ENCODE measurements at places on chromosomes 12 and 14.
A peak's percentile ranks its signal among the peaks of the same experiment; 100 is the strongest.

DNA sequence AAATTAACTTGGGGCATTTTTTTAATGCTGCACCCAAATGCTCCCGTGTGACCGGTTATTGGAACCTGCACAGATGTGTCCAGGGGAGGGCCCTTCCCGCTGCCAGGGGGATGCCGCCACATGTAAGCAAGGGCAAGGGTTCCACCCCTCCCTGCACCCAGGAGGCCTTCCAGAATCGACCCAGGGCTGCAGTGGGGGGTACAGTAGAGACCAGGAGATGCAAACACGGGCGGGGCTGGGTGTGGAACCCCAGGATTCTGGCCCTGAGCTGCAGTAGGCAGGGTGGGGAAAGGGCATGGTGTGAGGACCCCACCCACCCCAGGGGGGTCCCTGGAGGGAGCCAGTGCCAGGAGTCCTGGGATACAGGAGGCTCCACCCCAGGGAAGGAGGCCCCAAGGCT is 54.1 kb downstream of the TNFAIP2 start:
- no peaks in the 10 kb centered on the region for H3K4me1 ChIP-seq
- peaks cover 8% of the 10 kb centered on the region for H3K36me3 ChIP-seq
- H3K27ac ChIP-seq, result no peak overlapping the region
- DNase-seq, result no peak
- H3K27me3 ChIP-seq, result peaks cover 5% of the 10 kb centered on the region

DNA sequence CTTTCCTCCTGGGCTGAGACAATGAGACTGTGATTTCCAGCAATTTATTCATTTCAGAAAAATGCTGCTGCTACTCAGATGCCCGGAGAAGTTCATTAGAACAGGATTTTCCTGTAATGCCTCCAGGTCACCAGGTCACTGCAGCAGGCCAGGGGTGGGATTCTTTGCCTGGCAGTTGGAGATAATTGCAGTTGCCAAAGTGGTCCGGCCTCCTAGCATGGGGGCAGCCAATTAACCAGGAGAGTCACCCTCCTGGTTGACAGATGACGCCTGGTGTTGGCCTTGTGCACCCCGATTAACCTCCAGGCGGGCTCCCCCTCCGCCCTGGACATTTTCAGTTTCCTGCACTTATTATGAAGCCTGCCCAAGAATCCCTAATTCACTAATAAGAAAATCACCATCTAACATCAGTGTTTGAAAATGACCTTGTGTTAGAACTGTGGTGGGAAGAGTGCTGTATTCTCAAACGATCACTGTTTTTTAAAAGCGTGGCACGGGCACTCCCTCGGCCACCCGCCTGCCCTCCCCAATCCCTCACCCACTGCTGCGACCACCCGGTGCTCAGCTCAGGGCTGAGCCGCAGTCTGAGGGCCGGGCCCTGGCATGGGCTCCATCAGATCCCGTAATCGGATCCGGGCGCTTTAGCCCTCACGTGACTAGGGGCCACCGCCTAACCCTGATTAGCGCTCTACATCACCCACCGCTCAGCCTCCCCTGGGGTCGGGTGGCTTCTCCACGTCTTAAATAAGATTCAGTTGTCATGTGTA is 12.9 kb downstream of the RIMBP2 start:
- H3K4me3 ChIP-seq, result no peak overlapping the region

- H3K27me3 ChIP-seq, result no peaks in the 10 kb centered on the region
- H3K4me3 ChIP-seq, result no peak overlapping the region
- DNase-seq, result no peak
- H3K36me3 ChIP-seq, result no peaks in the 10 kb centered on the region
- peaks cover 2% of the 10 kb centered on the region for H3K4me1 ChIP-seq
Observed at GRCh38 chr14:93925374-93925895, 1.7 kb upstream of the FAM181A start.

- no peaks in the 10 kb centered on the region for H3K4me1 ChIP-seq
- peak overlapping the region; percentile 26 for H3K27ac ChIP-seq
- no peak for DNase-seq
- no peak overlapping the region for H3K4me3 ChIP-seq
Observed at GRCh38 chr14:78154827-78155226, 15.3 kb upstream of the NRXN3 start.

DNA sequence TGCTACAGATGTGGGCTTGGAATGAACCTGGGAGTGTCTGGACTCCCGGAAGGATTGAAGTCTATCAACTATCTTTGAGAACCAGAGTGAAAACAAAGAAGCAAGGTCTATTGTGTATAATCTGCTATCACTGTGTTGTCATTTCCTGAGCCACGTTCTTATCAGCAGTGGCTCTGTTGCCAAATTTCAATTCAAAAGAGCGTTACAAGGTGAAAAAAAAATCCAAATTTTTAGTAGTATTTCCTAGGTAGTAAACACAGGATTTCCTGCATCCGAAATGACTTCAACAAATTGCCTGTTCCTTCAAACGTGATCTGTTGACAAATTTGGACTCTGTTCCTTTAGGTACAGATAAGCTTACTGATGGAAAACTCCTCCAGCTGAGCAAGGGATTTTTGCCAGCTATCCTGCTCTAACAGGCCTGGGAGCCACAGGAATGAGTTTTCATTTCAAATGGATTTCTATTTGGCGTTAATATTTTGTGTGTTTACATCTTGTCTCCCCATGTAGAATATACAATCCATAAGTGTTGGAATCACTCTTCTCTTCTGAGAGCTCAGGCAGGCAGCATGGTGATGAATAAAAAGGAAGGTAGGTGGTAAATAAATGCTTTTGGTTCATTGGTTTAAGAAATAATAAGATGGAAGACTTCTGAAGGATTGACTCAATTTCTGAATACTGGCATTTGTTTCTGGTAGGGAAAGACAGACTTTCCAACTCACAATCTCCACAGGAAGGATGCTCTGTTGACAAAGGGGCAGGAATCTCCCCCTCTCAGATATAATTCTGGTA is 58.5 kb downstream of the GPR135 start:
- no peak overlapping the region for H3K4me3 ChIP-seq
- H3K36me3 ChIP-seq, result peaks cover 2% of the 10 kb centered on the region
- H3K27ac ChIP-seq, result no peak overlapping the region
- DNase-seq, result no peak
- no peaks in the 10 kb centered on the region for H3K27me3 ChIP-seq
- H3K4me1 ChIP-seq, result peaks cover 1% of the 10 kb centered on the region

- H3K36me3 ChIP-seq, result no peaks in the 10 kb centered on the region
- H3K27ac ChIP-seq, result no peak overlapping the region
- H3K4me1 ChIP-seq, result no peaks in the 10 kb centered on the region
- DNase-seq, result no peak
- no peak overlapping the region for H3K4me3 ChIP-seq
- no peaks in the 10 kb centered on the region for H3K27me3 ChIP-seq
Observed at GRCh38 chr12:76680940-76681339, 83.0 kb upstream of the ZDHHC17 start.

DNA sequence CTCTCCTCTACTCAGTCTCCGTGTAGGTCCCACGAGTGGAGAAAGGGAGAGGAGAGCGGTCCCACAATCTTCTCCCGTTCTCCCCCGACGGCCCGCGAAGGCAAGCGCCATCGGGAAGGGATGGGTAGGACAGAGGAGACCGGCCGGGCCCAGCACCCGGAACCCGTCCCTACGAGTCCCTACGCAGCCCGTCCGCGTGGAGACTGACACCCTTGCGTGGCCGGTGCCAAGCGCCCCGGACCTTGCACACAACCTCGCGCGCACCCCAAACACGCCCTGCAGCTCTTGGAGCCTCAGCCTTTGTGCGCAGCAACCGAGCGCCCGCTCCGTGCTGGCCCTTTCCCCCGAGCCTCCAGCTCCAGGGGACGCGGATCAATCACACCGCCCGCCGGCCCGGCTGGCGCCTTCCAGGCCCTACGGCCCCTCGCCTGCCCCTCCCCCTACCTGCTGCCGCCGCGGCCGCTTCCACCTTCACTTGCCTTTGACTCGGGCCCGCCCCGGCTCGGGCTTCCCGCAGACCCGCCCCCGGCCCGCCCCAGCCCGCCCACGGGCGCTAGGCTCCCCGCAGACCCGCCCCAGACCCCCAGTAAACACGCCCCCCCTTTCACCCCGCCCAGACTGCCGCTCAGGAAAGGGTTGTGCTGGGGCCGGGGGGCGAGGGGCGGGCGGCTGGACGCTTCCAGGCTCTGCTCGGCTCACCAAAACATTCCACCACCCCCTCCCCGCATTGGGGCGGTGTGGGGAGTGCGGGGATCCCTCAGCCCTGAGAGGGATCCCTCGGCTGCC is at the start of gene NDRG2:
Gene NDRG2, minus strand, starts transcription at position 477 of the 786 bp plus-strand sequence. CDS start 1,746 bp downstream, outside the sequence.
- peak within 1 kb of the TSS; percentile 86 for H3K4me3 ChIP-seq
- peaks cover 9% of the 10 kb centered on the region for H3K27me3 ChIP-seq
- peak; percentile 85 for DNase-seq
- H3K27ac ChIP-seq, result peak within 1 kb of the TSS; percentile 94

GRCh38 chr12:71218616-71219015 is 60.8 kb upstream of the TSPAN8 start:
- no peak overlapping the region for H3K27ac ChIP-seq
- H3K4me3 ChIP-seq, result no peak overlapping the region
- no peaks in the 10 kb centered on the region for H3K36me3 ChIP-seq
- H3K27me3 ChIP-seq, result no peaks in the 10 kb centered on the region
- no peak for DNase-seq
- H3K4me1 ChIP-seq, result peaks cover 17% of the 10 kb centered on the region

DNA sequence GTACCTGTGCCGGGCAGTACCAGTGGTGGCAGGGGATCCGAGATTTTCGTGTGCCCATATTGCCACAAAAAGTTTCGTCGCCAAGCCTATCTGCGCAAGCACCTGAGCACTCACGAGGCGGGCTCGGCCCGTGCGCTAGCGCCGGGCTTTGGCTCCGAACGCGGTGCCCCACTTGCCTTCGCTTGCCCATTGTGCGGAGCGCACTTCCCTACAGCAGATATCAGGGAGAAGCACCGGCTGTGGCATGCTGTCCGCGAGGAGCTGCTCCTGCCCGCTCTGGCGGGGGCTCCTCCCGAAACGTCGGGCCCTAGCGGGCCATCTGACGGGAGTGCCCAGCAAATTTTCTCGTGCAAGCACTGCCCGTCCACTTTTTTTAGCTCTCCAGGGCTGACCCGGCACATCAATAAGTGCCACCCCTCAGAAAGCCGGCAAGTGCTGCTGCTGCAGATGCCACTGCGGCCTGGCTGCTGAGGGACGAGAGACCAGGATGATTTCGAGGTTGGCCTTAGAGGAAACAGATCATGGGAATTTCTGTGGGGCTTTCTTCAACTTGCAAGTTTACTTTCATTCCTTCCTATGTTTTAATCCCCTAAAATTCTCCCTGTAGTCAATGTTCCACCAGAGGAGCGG is 1.6 kb downstream of the INSM2 start:
- H3K36me3 ChIP-seq, result peaks cover 5% of the 10 kb centered on the region
- H3K27me3 ChIP-seq, result peaks cover 58% of the 10 kb centered on the region
- peak overlapping the region; percentile 64 for H3K4me3 ChIP-seq
- no peak for DNase-seq
- H3K27ac ChIP-seq, result no peak overlapping the region

GRCh38 chr14:64970041-64970440 is 2.1 kb downstream of the RAB15 start:
- H3K4me3 ChIP-seq, result peak overlapping the region; percentile 75
- peaks cover 21% of the 10 kb centered on the region for H3K27me3 ChIP-seq
- peaks cover 14% of the 10 kb centered on the region for H3K4me1 ChIP-seq
- no peak for DNase-seq
- no peak overlapping the region for H3K27ac ChIP-seq

DNA sequence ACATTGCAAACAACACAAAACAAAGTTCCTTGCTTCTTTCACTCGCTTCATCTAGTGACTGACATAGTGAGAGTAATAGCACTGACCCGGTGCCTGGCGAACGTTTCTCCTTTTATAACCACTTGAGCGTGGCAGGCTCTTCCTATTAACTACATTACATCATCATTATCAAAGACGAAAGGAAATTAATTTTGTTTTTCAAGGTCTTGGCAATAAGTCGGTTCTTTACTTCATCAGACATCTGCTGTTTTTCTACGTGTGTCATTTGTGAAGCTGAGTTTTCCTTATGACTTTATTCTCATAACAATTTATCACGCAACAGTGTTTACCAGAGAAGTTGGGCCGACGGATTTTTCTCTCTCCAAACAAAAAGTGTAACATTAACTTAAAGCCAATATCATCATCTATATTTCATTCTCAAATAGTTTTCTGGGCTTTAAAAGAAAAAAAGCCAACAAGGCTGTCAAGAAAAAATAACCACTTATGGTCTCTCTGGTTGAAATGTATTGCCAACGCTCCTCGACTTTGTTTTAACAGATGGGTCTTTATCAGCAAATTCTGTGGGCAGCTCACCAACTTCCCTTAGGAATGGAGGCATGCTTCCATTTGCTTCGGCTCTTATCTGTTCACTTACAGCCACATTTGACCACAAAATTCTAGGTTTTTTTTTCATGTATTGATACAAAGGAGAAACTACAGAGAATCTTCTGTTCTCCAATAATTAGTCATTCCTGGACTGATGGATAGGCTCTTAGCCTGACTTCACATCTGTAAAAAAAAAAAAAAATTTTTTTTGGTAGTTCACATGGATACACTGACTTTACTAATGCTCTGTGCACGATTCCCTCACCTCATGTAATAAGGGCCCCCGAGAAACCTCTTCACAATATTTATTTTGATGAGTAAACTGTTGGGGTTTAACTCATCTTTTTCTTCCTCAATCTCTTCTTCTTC is 97.1 kb upstream of the CDKN3 start:
- H3K27ac ChIP-seq, result no peak overlapping the region
- no peaks in the 10 kb centered on the region for H3K36me3 ChIP-seq

DNA sequence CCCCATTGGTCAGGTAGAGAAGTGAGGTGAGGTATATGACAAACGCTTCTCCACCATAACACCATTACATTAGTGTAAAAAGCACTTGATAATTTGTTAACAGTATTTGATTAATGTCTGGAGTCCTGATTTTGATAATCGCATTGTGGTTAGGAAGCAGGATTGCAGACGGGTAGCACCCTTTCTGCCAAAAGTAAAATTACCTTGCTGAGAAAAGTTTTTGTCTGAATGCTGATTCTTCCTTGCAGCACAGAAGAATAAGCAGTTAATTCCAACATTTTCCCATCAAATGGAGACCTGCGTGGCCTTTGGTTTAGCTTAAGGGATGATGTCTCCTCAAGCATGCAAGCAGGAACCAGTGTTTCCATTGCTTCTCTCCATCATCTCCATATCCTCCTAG is 1090.2 kb upstream of the TMEM132C start:
- peaks cover 3% of the 10 kb centered on the region for H3K36me3 ChIP-seq
- no peak for DNase-seq
- H3K27ac ChIP-seq, result no peak overlapping the region
- no peaks in the 10 kb centered on the region for H3K4me1 ChIP-seq
- H3K4me3 ChIP-seq, result no peak overlapping the region

DNA sequence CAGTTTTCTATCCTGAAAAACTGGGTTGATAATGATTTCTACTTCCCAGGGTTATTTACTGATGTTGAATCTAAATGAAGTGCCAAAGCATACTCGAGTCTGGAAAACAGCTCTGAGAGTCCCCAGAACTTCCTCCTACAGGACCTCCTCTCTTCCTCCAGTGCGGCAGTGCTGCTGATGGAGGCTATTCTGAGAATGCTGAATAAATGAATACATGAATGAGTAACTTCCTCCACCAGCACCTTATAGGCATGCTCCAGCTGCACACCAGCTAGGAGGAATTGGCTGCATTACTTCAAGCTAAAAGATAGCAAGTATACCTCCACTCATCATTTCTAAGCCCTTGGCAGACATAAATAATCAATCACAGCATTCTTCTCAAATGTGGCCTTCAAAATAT is 448.8 kb upstream of the CCDC196 start:
- peaks cover 3% of the 10 kb centered on the region for H3K27me3 ChIP-seq
- no peak overlapping the region for H3K27ac ChIP-seq
- no peak overlapping the region for H3K4me3 ChIP-seq

GRCh38 chr14:75980856-75981255 is 939 bp downstream of the TGFB3 start:
- no peaks in the 10 kb centered on the region for H3K36me3 ChIP-seq
- no peak for DNase-seq
- H3K27me3 ChIP-seq, result peaks cover 9% of the 10 kb centered on the region
- peak overlapping the region; percentile 85 for H3K4me3 ChIP-seq
- peak overlapping the region; percentile 92 for H3K27ac ChIP-seq

All from progenitor cell of endocrine pancreas (in vitro differentiated cells).